ENCODE measurements at places on chromosomes 4 and X.

DNA sequence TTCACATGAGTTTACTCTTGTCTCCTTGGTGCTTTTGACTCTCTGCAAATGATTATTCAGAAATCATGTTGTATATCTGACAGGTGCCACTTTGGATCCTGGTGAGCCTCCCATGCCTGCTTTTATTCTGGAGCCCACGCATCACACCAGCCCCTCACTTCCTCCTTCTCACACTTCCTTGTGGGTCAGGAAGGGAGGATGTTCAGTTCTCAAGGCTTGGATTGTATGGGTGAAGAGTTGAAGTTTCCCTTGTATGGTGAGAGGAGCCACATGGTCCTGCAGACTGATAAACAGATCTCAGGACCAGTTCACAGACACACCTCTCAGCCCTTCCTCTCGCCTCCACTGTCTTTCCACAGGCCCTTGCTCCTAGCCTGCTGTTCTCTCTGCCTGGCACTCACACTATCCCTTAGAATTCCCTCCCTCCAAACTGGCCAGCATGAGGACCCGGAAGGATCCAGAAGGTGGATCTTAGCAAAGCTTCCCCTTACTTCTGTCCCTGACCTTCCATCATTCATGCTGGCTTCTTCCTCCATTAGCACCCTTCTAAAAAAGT, 92.1 kb downstream of the STK32B start:
- no peak for DNase-seq

GRCh38 chrX:39877905-39878304, 219.9 kb downstream of the BCOR start:
- DNase-seq = no peak

- no peak for DNase-seq
These were observed 1492.8 kb downstream of the RAPGEF2 start for GRCh38 chr4:160595646-160596045.

DNA sequence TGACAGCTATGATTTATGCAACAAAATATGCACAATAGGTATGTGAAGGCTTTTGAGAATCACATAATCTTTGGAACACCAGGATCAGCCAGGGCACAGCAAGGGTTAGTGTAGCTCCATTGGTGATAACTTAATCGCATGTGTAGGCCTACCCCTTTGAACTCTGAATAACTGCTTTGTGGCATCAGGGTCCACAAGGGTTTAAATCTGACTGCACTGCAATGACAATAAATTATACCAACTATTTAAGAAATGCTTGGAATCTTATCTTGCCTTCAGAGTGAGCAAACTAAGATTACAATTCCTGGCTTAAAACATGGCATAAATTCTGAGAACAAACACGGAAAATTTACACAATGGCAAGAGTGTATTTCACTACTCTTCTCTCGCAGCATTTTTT, 245.8 kb downstream of the FBXO8 start:
- no peak for DNase-seq

DNA sequence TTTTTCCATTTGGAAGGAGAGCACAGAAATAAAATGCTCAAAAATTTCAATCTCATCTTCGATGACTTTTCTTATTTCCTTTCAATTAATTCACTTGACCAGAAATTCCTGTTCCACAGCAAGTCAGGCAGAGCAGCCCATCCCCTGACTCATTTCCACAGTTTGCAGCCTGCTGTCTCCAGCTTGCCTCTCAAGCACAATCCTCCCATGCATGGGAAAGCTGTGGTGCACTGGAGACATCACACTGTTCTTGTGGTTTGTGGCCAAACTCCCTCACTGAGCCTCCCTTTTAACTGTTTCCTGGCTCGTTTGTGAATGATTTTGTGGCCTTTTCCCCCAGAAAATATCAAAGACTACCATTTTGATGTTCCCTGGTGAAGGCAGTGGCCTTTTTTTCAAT, 114.0 kb upstream of the ENPEP start:
- DNase-seq = no peak

DNA sequence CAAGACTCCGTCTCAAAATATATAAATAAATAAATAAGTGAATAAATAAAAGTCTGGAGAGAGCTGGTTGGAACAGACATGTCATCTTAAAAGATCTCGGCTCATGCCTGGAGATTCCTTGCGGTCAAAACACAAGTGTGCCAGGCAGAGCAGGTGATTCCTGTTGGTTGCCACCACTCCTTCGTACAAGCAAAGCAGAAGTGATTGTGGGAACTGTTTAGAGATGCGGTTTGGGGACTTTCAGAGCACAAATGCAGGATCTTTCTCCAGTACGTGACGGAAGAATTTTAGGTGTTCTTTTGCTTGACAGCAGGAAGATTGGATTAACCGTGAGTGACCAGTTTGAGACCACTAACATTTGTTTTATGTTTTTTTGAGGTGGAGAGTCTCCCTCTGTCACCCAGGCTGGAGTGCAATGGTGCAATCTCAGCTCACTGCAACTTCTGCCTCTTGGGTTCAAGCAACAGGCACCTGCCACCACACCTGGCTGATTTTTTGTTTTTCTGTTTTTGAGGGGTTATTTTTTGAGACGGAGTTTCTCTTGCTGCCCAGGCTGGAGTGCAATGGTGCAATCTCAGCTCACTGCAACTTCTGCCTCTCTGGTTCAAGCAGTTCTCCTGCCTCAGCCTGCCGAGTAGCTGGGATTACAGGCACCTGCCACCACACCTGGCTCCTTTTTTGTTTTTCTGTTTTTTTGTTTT, 2.8 kb upstream of the CRLF2 start:
- DNase-seq = no peak

DNA sequence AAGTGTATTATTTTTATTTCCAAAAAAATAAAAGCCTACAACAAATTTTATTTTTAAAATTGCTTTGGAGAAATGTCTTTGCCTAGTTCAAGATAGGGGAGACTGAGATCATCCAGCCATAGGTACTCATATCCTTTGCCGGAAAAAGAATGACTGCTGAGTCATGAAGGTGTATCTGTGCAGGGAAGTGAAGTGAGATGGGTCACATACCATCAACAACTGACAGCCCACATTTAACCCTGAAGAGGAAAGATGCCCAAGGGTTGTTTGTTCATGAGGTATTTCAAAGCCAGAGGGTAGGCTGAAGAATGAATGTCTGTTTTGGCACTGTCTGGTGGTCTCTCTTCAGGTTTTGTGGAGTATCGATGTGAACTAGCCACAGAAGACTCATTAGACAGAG, 106.7 kb upstream of the TTC29 start:
- DNase-seq = no peak

DNA sequence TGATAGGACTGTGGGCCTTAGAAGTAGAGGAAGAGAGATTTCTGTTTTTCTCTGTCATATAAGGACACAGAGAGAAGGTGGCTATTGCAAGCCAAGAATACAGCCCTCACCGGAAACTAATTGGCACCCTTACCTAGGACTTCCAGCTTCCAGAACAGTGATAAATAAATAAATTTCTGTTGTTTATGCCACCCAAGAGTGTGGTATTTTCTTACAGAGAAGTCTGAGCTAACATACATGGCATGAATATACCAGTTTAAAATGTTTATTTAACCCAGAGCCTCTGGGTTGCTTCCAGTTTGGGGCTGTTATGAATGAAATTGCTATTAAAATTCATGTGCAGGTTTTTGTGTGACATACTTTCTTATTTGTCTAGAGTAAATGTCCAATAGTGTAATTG, 654.0 kb upstream of the ATOH1 start:
- DNase-seq = no peak

GRCh38 chr4:148265627-148266026, 176.6 kb downstream of the NR3C2 start:
- no peak for DNase-seq

DNA sequence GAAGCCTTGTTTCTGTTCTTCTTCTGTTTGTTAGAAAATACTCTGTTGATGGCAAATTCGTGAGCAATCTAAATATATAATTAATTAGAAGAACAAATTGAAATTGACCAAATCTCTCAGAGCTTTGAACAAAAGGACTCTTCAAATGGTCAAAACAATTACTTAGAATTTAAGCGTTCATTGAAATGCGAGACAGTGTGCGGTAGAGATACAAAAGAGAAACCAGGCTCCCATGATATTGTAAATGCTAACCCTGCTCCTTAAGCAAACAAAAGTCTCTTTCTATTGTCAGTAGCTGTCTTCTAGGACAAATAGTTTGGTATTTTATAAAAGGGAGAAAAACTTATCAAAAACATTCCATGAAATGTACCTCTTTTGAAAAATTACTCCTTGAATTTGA, 453.4 kb upstream of the MAGEB2 start:
- no peak for DNase-seq

DNA sequence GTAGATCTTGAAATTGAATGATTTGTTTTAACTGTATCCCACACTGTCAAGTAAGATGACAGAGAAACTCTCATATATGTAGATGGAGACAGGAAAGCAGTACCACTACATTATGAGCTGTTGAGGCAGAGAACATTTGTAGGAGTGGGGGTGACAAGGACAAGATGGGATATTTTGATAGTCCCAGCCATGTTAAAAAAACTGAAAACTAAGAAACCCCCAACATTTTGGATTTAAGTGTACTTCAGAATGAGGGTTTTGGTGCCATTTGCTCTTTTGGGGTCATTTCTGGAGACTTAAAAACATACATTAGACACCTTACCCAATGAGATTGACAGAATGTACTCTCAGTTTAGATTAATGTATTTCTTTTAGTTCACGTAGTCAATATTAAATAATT, 149.9 kb upstream of the SLC4A4 start:
- DNase-seq = no peak

GRCh38 chrX:9310616-9311015, 154.2 kb upstream of the TBL1X start:
- no peak for DNase-seq
